Daoy (cell line): ENCODE measurements at places on chromosomes 4 and X. TPM values are rescaled to one million over a fixed set of nuclear protein-coding genes. Genes with fewer than 3 reads are reported as not detected.

The FAM184B gene
- total RNA-seq, result 0.03 and 0.29 TPM in 2 replicates

- DNase-seq, result no peak
These were observed 194.0 kb downstream of the PCDH19 start for GRCh38 chrX:100216083-100216482.

DNA sequence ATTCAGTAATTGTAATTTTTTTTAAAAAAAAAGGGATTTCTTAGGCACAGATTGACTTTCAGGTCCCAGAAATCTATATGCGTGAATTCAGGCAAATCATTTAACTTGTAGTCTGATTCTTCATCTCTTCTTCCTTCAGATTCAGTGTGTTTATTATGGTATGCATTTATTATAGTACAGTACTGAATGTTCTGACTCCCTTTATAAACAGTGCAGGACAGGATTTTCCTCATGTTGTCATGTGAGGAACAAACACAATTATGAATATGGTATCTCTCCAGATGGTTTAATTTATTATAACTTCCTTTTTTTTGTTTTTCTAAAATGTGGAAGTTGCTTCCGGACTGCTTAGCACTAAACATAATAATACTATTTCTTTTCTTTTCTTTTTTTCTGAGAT, 54.2 kb downstream of the RPS3A start:
- DNase-seq, result no peak

GRCh38 chrX:70924294-70924911, 6.5 kb downstream of the SLC7A3 start:
- no peak for DNase-seq

GRCh38 chr4:79613269-79613935, 205.4 kb upstream of the GK2 start:
- no peak for DNase-seq

GRCh38 chrX:64976673-64977040, 407 bp upstream of the ZC4H2 start:
- no peak for DNase-seq

DNA sequence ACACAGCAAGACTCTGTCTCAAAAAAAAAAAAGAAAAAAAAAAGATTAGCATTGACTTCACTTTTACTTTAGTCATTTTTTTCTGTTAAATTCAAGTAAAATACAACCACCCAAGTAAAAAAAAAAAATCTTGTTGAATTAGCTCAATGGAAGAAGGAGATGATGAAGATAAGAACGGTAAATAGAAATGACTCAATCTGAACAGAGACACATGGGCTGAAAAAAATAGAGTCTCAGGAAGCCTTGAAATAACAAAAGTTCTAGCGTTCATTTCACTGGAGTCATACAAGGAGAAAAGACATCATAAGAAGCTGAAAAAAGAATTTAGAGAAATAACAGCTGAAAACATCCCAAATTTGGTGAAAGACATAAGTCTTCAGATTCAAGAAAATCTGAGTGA, 75.5 kb downstream of the CASP3 start:
- no peak for DNase-seq

DNA sequence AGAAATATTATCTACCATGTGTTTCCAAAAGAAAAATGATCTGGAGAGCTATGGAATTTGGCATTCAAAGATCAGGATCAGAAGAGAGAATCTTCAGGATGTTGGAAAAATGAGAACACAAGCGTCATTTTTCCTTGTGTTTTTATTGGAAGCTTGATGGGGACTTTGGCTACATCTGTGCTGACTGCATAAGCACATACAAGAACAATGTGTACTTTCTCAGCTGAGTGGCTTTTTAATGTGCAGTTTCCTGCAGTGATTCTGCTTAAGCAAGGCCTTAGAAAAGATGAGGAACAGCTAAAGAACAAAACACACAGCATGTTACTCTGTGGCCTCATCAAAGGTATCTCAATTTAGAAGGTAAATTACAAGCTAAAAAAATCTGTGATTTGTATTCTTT, 1039.9 kb downstream of the GLUD2 start:
- DNase-seq, result no peak
